Stimulated activated CD8-positive, alpha-beta memory T cell treated with anti-CD3 and anti-CD28 coated beads, Interleukin-4, amount 100 ng/mL, for 24 hours (primary cell): ENCODE measurements at places on chromosomes 7 and 10.

GRCh38 chr7:18320971-18321567 lies 174.5 kb upstream of the HDAC9 start:
- DNase-seq = no peak

DNA sequence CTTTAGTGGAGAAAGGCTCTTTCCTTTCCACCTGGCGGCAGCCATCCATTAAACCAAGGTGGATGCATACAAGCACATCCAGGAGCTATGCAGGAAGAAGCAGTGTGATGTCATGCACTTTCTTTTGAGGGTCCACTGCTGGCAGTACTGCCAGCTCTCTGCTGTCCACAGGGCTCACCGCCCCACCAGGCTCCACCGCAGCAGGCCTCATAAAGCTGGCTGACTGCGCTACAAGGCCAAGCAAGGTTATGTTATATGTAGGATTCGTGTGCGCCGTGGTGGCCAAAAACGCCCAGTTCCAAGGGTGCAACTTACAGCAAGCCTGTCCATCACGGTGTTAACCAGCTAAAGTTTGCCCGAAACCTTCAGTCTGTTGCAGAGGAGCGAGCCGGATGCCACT lies 37.3 kb upstream of the TRUB1 start:
- DNase-seq = no peak

- DNase-seq = no peak
Measured at GRCh38 chr10:114851336-114851735, 29.8 kb downstream of the FHIP2A start.

DNA sequence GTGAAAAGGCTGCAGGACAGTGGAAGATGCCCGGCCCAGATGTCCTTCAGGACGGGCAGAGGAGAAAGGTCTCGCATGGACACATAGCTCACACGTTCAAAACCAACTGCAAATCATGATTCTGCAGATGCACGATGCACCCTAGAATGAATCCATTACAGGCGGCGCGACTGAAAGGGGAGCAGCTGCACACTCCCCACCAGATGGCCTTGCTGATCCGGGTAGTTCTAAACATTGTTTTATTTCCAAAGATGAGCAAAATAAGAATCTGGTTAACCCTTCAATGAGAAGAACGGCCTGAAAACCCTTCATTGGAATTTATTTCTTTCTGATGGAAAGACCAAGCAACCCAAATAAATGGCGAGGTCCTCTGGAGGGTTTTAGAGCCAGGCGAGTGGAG lies 33.8 kb downstream of the CHST15 start:
- DNase-seq = no peak

DNA sequence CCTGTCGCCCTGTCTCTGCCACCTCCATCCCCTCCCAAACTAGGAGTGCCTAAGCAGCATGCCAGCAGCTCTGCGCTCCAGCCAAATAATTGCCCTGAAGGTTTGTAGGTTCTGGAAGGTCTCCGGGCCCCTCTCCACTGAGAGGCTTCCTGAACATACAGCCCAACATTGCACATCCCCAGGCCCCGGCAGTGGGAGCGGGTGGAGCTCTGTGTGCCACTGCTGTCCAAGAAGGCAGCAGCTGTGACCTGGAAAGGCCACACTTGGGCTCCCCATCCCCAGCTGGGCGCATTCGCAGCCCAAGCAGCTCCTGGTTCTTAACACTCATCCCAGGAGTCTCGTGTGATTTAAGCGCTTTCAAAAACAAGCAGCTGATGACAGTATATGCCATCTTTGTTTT lies 95.7 kb downstream of the COL13A1 start:
- no peak for DNase-seq

DNA sequence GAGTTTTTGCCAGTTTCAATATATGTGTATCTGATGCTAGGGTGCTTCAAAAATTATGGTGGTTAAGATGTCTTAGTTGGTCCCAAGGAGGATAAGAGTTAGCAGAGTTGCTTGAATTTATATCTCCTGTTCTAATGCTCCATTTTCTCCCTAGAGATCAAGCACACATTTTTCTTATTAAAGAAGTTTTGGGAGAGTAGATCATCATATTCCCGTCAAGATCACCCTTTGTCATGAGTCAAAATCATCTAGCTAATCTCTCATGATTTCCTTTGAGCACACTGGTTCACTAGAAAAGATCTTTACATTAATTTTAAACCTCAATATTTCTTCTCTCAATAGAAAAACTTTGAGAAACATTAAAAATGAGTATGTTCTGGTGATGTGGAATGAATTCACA lies 429.9 kb upstream of the SEMA3A start:
- DNase-seq = no peak

DNA sequence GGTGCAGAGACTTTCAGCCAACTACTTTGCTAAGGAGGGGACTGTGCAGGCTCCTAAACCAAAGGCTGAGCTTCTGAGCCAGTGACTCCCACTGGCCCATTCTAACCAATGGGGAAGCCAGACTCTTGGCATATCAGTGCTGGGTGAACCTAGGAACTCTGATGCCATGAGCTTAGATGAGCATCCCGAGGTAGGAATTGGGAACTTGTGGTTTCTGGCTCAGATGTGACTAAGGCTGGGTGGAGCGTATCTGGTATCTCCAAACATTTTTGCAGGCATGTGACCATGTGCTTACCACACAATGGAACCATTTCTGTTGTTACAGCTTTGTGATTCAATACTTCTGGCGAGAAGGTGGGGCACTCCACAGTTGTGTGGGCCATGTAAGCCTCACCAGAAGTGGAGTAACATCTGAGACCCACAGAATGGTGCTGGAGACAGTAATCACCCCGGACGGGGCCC lies 2.5 kb upstream of the AVPI1 start:
- DNase-seq = no peak

GRCh38 chr7:24879291-24879690 lies 100.7 kb downstream of the OSBPL3 start:
- DNase-seq = no peak

- DNase-seq = no peak
Measured at GRCh38 chr7:121397822-121398221, 1.7 kb upstream of the FAM3C start.

DNA sequence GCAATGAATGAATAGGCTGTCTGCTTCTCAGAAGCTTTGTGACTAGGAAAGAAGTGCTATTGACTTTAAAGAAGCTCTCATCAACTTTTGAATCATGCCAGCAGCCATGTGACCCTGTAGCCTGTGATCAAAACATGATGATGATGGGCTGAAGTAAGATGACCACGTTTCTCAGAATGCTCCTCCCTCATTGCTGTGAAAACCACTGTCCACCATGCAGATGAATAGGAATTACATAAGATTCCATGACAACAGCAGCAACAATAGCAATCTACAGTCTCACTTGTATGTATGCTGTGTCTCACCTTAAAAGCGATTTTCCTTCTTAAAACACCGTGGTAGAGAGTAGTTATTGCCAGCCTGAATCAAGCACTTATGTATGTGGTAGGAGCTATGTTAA lies 228.4 kb downstream of the TRIL start:
- no peak for DNase-seq

- no peak for DNase-seq
Measured at GRCh38 chr7:93196336-93196735, 29.9 kb downstream of the HEPACAM2 start.

GRCh38 chr10:79239275-79239779 lies 107.9 kb upstream of the PPIF start:
- DNase-seq = no peak

DNA sequence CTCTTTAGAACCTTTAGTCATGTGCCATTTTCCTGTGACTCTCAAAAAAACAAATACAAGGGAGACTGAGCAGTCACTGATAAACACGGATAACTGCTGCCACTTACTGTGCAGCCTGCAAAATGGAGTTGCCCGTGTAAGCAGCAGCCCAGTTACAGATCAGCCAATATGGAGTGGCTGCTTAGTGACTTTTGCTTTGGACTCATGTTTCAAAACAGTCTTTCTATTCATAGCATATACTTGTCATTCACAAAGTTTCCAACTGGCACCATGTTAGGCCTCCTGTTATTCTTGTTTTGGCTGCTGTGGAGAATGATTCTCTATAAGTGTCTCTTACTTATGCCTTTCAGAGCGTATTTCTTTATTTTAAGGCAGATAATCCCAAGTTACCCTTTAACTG lies 3.0 kb downstream of the FAM204A start:
- DNase-seq = no peak

- DNase-seq = no peak
Measured at GRCh38 chr10:104350127-104350635, 3.5 kb upstream of the CFAP58 start.

DNA sequence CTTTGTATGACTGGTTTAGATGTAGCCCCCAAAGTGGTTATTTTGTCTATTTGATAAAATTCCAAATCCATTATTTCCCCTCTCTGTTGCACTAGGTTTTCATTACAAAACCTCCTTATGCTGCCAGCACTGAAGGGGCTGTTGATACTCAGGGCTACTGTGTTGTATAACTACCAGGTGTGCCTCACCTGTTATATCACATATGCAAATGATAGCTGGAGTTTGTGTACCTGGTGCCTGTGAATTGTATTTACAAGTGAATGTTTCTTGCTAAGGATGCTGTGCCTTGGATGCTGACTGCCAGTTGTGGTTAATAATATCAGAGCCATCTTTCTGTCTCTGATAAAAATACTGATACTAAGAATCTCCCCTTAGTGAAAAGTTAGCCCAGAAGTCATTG lies 84.8 kb upstream of the CCDC6 start:
- no peak for DNase-seq

GRCh38 chr10:119807960-119808697 lies 64.5 kb downstream of the MCMBP start:
- no peak for DNase-seq

GRCh38 chr7:18754766-18755165 lies 259.2 kb downstream of the HDAC9 start:
- DNase-seq = no peak

- DNase-seq = no peak
Measured at GRCh38 chr10:122559228-122559627, 1.3 kb upstream of the DMBT1 start.

DNA sequence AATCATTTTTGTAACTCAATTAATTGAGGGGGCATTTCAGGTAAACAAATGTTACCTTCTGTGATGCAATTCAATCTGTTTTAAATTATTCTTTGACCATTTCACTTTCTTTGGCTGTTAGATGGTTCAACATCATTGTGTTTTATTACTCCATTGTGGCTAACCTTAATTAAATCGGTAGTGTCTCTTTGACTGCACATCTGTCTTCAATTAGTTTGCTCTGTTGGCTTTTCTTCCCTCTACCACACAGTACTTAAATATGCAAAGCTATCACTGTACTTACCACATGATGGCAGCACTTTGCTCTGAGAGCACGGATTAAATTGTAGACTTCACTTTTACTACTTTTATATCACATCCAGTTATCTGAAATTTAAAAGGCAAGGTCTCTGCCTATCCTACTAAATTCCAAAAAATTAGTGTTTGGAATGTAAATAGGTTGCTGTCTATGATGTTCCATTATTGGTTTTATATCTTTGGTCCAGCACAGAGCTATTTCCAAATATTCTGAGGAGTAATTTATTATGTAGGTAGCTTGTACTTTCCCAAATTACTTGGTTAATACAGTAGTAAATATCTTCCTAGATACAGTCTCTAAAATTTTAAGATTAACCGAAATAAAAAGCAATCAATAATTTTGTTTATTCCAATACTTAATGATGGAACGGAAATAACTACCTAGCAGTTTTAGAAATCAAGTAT lies 352.0 kb downstream of the PCLO start:
- no peak for DNase-seq

GRCh38 chr7:74027683-74028320 lies at the start of gene ELN:
Gene ELN (plus strand): TSS chr7:74028173. CDS start chr7:74028188, 15 bp downstream.
- no peak for DNase-seq

- no peak for DNase-seq
Measured at GRCh38 chr10:113753020-113753692, 1.7 kb downstream of the PLEKHS1 start.

DNA sequence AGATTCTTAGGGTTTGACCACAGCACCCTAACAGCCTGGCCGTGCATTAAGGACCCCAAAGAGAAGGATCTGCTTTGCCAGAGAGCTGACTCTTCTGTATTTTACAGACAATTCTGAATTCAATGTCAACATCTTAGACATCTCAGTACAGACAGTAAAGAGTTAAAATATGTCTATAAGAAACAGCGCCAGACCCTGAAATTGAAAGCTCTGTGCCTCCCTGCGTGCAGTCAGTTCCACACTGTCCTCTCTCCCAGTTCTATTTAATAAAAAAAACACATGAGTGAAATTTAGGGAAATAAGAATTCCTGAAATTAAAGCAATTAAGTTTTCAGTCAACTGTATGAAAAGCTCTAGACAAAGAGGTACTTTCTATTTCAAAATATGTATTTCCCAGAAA lies 45.1 kb downstream of the MET start:
- no peak for DNase-seq

DNA sequence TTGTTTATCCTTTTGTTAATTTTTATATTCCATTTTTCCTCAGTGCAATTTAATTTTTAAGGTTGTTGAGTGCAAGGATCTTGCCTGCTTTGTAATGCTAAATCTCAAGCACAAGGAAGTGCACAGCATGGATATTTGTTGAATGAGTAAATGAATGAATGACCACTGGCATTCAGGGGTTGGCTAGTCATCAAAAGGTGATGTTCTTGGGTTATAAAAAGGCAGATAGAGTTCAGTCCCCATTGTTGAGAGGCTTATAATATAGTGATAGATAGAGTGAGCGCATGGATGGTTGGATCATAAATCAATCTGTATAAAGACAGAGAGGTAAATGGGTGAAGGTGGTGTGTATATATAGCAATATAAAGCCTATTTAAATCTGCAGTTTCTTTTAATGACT lies 193.2 kb upstream of the KLF6 start:
- no peak for DNase-seq

DNA sequence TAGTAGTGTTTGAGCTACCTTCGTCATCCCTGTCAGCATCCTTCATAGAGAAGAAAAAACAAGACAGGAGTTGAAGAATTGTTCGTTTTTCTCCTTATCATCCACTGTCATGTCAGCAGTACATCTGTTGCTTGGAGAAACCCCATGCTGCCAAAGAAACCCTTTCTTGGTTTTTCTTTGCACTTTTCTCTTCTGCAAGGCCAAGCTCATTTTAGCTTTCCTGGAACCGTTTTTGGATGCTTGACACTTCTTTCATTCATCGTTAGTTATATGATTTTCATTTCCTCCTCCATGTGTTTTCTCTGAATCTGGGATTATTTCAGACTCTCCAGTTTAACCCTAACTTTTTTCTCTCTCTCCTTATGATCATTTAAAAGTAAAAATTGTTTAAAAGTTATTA lies 58.9 kb downstream of the MMRN2 start:
- DNase-seq = no peak

GRCh38 chr7:89451911-89452310 lies 656.4 kb upstream of the TEX47 start:
- no peak for DNase-seq

DNA sequence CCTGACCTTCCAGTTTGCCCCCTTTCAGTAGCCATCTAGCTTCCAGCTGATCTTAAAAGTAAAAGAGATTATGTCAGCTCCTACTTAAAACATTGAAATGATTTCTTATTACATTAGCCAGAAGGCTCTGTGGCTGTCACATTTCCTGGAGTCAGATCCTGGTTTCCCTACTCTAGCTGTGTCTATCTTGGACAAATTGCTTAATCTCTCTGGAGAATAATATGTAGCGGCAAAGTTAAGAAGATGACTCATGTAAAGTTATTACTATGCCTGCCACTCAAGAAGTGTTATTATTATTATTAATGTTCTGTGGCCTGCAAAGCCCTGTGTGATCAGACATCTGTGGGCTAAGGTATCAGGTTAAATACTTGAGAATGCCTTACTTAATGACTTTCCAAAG lies 107.2 kb downstream of the RUNDC3B start:
- no peak for DNase-seq

- DNase-seq = no peak
Measured at GRCh38 chr7:105538339-105538738, 6.3 kb downstream of the RINT1 start.

GRCh38 chr7:140176122-140176701 lies 571 bp downstream of the KDM7A start:
- DNase-seq = no peak
